ENCODE measurements at places on chromosomes 1 and 21.

DNA sequence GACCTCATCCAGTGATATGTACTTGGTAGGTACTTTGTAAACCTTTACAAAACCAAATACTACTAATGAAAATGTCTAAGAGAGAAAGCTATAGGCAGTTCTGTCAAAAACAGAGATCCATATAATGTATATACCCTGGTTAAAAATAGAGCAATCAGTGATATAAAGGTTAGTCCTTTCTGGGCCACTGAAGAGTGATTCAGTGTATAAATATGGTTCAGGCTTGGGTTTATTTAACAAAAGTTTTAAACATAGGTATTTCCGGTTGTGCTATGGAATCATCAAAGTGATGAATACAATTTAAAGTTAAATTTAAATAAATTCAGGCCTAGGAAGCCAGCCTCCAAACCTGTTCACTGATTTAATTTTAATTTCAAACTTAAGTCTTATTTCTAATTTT, 108.4 kb upstream of the DMRTA2 start:
- DNase-seq = no peak

DNA sequence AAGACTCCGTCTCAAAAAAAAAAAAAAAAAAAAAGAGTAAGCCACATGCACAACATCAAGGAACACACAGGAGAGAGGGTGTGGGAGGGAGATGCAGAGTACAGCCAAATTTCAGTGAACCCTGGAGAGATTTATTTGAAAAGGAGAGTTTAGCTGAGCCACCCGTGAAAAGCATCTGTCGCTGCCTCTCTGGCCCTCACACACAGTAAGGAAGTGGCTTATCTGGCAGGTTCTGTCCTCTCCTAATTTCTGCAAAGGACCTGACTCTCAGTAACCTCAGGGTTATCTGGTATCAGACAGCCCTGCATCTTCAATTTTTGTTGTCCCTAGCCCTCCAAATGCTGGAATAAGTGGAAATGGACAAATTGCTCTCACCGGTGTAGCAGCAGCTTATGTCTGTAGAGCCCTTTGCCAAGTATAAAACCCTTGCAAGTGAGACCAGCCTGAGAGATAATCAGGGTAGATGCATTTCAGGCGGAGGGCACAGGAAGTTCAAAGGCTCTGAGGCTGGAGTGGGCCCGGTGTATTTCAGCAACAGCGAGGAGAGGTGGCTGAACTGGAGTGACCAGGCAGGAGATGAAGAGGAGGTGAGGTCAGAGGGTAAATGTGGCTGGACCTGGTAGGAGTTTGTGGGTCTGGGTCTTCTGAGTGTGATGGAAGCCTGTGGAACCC, 16.7 kb upstream of the IL10RB start:
- no peak for DNase-seq

DNA sequence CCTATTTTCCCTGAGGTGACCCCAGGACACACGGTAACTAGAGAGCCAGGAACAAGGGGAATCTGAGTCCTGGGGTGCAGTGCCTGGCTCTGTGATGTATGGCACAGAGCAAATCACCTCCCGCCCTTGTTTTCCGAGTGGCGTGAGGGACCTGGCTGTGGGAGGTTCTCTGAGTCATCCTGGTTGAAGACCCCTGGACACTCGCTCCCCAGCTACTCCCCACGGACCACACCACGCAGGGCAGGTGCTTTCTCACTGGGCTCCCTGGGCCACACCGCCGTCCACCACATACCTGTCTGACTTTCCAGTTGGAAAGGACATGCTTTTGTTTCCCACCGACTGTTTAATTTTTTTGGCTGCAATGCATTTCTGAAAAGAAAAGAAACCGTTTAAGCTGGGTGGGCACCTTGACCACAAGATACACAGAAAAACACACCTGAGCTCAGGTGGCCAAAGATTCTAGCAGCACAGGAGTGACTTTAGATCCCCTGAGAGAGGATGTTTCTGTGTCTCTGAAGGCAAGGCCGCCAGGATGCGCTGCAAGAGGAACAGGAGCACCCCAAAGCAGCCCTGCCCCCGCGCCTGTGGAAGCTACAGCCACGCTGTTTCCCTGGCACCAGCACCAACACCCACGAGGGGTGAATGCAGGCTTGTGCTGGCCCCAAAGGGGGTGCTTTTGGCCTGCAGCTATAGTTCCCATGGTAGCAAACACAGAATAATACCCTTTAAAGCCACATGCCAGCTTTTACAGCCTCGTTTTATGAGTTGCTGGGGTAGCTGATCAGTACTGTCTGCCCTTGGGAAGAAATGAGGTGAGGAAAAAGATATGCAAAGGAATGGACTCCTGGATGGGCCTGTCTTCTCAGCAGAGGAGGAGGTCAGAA, 8.1 kb upstream of the SRM start:
- no peak for DNase-seq

DNA sequence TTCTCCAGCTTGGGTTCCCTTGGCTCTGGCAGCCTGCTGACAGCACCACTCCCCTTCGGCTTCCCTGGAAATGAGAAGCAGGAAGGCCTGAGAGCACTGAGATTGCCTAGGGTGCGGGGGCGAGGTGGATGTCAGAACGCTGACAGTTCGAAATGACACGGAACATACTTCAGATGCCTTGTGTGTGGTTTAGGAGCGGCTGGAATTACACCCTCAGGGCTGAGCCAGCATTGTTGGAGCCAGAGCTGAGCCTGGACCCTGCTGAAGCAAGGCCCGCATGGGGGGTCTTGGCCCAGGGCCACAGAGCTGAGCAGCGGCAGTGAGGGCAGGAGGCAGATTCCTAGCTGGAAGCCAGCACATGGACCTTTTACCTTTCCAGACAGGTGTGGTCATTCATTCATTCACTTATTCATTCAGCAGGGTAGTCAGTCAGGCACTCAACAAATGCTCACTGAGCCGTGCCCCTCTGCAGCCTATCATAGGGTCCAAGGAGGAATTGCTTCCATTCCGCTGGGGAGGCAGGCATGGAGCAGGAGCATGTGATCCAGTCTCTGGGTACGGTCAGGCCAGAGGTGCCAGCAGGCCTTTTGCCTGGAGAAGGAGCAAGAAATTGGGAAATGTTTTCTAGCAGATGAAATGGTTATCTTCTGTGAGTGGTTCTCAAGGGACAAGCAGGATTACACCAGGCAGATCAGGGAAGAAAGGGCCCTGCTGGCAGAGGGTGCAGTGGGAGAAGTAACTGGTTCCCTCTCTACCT, 6.6 kb upstream of the FOXE3 start:
- no peak for DNase-seq

DNA sequence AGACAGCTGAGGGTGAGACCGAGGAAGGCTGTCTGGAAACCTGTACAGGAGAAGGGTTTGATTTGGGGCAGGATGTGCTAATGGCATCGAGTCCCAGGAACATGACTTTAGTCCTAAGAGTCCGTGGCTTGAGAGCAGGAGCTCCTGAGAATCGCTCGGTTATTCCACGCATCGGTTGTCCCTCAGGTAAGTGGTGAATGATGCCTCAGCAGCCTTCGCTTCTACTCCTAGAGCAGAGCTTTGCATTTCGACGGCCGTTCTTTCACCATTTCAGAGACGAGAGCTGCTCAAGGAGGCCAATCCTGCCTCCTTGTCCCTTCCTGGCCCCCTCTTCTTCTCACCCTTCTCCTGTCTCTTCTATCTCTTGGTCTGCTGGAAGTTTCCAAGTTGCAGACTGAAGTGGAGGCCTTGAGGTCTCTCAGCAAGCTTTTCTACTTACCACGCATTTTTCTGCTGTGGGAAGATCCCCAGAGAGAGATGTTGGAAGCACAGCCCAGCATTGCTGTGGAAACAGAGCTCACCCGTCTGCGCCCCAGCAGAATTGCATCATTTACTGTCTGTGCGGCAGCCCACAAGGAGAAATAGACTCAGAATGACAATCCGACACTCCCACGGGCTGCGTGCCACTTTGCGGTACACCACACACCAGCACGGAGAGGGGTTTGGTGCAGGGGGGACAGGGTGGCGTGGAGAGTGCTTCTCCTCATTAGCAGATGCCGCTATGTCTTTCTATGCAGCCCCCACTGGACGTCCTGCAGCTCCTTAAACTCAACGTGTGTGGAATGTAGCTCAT, 270.7 kb upstream of the C1orf174 start:
- no peak for DNase-seq

DNA sequence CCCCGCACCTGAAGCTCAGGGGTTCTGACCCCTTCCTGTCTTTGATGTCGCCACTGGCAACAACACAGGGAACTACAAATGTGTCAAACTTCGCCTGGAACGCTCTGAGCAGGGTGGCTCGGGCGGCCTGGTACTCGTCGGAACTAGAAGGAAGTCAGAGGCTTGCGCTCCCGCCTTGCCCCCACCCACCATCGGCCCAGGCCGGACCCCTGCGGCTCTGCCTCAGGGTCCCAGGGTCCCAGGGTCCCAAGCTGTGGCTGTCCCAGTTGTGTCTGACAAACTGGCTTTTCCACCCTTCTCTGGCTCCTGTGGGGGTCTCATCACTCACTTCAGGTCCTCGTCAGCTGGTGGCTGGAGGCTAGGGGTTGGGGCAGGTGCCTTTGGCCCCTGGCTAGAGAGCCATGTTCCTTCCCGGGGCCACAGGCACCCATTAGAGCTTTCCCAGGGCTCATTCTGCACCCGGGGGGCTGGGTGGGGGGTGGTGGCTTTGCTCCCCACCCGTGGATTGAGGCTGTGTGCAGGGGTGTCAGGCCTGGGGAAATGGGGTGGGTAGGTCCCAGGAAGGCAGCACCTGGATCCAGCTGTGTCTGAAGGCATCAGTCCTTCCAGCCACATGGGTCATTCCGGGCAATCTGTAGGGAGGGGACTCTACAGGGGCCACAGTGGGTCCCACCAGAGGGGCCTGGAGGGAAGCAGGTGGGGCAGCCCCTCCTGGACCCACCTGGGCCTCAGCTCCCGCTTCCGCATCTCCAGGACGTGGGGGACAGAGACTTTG, 8.0 kb upstream of the TMEM52 start:
- DNase-seq = no peak

DNA sequence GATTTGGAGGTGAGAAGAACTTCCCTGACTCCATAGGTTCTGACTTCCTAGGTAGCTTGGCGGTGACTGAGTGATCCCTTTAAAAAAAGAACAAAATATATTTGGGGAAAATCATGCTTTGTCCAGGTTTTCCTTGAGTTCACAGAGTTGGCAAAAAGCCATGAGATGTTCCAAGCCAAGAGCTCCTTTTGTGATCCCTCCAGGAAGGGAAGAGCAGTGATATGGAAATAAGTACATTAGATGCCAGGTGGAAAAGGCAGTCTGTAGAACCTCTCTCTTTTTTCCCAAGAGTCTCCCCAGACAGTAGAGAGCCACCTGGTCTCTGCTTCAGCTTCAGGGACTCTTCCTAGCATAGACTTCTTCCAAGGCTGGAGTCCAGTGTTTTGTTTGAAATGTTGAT, 10.2 kb downstream of the TLCD4 start:
- no peak for DNase-seq

- DNase-seq = no peak
These were observed 129.9 kb downstream of the RERE start for GRCh38 chr1:8687538-8687937.

- no peak for DNase-seq
These were observed 40.3 kb downstream of the MDM4 start for GRCh38 chr1:204556458-204557052.

- DNase-seq = no peak
These were observed 14.1 kb downstream of the LDLRAP1 start for GRCh38 chr1:25557543-25557942.

- no peak for DNase-seq
These were observed 22.3 kb downstream of the THEM4 start for GRCh38 chr1:151887028-151887427.

DNA sequence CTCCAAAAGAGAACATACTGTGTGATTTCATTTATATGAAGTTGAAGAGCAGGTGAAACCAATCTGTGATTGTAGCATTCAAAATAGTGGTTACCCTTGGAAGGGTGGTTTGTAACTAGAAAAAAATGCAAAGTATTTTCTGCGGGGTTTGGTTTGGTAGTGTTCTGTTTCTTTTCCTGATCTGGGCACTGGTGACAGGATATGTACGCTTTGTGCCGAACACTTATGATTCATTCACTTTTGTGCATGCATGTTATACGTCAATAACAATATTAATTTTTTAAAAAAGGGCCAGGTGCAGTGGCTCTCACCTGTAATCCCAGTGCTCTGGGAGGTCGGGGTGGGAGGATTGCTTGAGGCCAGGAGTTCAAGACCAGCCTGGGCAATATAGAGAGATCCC, 63.8 kb downstream of the CD34 start:
- no peak for DNase-seq

GRCh38 chr1:18941221-18942141, 15.0 kb downstream of the IFFO2 start:
- DNase-seq = peak; percentile 70

- peak; percentile 72 for DNase-seq
These were observed 52.4 kb upstream of the GPR157 start for GRCh38 chr1:9181176-9181906.

- no peak for DNase-seq
These were observed 3.3 kb downstream of the PTPRC start for GRCh38 chr1:198641966-198642668.

DNA sequence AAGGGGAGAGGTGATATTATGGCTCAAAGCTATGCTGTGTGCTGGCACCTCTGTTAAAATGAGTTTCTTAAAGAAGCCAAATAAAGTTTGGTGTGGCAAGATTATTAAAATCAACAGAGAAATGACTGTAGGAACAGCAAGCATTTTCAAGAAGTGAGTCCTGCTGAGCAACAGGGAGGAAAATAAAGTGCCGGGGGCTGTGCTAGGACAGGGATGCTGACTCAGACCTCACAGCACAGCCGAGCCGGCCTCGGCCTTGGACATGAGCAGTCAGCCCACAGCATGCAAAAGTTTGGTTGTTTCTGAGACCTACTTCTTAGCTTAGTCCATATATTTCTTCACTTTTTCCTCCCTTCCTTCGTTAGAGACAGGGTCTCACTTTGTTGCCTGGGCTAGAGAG, 19.2 kb downstream of the CNIH3 start:
- no peak for DNase-seq

DNA sequence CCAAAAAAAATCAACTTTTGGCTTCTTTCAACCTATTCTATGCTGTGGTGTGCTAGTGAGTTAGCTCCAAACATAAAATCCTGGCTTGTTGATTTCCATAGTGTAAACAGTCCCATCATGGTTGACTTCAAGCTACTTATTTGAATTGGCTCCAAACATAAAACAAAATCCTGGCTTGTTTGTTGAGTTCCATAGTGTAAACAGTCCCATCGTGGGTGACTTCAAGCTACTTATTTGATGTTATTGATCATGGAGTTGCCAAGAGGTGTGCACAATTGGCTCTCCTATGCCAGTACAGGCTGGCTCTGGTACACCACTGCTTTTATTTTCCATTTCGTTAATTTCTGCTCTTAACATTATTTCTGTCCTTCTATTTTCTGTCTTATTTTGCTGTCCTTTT, 1.8 kb upstream of the COA6 start:
- no peak for DNase-seq
